ENCODE measurements at places on chromosomes 12 and 14.

DNA sequence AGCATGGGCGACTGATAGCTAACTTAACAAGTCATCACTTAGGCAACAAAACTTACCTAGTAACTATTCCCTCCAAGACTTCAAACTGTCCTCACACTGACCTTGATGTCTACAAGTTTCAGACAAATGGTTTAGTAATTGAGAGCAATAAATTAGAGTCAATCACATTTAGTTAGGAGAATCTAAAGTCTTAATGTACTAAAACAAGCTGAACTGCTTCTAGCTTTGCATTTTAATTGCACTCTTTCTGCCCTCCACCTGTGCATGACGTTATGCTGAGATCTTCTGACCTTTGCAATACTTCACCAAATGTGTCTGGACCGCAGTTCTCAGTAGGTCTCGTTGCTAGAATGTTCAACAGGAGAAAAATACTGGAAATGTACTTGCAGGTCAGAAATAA, 158.0 kb downstream of the PIK3C2G start:
- no peak for DNase-seq

DNA sequence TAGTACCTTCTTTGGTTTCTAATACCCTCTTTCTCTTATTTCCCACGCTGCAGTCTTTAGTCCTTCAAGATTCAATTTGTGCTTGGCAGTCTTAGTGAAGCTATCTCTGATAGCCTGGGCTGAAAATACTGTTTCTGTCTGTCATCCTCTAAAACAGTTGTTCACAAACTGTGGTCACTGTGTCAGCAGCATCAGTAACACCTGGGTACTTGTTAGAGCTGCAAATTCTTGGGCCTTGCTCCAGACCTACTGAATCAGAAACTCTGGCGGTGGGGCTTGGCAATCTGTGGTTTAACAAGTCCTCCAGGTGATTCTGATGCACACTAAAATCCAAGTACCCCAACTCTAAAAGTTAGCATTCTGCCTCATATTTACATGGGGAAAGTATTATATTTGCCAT, 217.5 kb upstream of the SEL1L start:
- no peak for DNase-seq

- peak; percentile 91 for DNase-seq
These were observed at the start of gene STAT6 for GRCh38 chr12:57111031-57111734. STAT6 (minus strand) TSS chr12:57111362; CDS start chr12:57108278, 3,084 bp downstream.

GRCh38 chr14:58637040-58637390, 747 bp upstream of the DACT1 start:
- DNase-seq, result peak; percentile 62

DNA sequence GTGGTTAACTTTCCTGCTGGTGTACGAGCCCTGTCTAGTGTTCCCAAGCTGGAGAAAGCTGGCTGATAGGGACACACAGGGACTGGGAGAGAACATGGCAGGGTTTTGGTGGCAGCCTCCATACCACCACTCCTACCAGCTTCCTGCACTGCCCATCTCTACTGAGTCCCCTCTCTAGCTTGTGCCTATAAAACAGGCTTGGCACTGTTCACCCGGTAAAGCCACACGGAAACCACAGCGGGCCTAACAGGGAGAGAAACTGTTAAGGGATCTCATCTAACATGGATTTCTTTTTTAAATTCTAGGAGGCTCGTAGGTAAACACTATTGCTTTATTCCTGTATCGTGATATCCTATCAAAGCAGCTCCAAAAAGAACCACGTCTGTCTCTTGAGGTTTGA, 204.7 kb downstream of the TTC7B start:
- no peak for DNase-seq

DNA sequence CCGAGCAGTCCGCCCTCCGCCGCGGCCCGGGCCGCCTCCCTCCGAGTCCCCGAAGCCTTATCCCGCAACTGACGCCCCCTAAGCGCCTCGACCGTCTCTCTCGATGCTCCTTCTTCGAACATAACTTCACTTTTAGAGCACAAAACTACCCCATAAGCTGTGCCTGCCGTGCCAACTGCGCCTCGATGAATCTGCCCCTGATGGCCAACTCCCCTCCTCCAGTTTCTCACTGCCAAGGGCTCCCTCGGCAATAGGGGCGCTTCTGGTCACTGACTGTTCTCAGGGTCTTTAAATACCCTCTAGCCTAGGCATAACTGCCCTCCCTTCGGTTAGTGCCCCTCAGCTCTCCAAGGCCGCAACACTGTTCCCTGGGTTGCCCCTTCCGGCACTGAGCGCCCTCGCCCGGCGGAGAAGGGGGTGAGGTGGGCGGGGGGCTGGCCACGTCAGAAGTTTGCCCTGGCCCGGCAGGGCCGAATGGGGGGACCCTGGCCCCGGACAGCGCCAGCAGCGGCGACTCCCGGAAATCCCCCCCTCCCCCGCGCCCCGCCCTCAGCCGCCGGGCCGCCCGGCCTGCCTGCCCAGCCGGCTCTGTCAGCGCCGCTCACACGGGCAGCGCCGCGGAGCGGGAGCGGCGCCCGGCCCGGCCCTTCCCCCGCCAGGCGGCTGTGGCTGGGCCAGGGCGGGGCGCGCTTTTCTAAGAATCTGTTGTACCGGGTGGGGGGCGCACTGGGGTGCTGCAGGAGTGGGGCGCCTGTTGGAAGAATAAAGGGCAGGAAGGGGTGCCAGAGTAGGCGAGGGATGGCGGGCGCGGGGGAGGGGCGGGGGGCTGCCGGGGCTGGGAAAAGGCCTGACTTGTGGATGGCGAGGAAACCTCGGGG, 10.6 kb downstream of the RARG start:
- peak; percentile 82 for DNase-seq

GRCh38 chr12:52401926-52402325, 4.2 kb downstream of the KRT82 start:
- DNase-seq, result no peak

GRCh38 chr12:65643595-65644386, 180.5 kb upstream of the HMGA2 start:
- DNase-seq, result no peak

DNA sequence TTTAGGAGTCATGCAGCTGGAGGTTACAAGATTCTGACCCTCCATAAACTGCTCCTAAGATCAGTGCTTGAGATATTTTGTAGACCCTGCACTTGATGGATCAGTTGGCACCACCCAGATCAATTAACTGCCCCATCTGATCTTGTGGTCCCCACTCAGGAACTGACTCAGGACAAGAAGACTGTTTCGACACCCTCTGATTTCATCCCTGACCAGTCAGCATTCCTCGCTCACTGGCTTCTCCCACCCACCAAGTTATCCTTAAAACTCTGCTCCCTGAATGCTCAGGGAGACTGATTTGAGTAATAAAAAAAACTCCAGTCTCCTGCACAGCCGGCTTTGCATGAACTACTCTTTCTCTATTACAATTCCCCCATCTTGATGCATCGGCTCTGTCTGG, 360.2 kb downstream of the GALC start:
- DNase-seq, result no peak

GRCh38 chr12:115491511-115492250, 785.8 kb downstream of the MED13L start:
- no peak for DNase-seq

All from transverse colon (tissue), 4 donors.